ENCODE measurements at places on chromosomes 4 and X.

DNA sequence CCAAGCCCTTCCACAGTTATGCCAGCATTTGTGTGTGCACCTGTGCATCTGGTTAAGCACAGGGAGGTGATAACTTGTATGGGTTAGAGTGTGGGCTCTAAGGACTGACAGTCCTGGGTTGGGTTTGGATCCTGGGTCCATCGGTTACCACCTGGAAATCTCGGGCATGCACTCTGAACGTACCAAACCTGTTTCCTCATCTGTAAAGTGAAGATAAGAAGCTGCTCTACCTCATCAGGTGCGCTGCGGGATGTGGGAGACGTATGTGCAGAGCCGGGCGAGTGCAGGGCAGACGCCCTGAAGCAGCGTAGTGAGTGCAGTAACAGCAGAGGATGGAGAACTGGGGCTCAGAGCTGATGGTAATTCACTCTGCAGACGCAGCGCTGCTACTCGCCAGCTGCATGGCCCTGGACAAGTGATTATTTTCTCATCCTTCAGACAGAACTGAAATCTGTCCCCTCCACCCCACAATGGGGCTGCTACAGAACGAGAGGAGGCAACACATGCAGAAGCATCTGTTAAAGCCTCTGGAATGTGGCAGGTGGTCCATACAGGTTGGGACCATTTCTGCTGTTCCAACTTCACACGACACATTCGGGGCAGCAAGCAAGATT lies 64.4 kb downstream of the HADH start:
- DNase-seq: no peak

- DNase-seq: no peak
Measured at GRCh38 chr4:3686753-3687152, 79.4 kb upstream of the ADRA2C start.

- DNase-seq: no peak
Measured at GRCh38 chrX:155715141-155715540, 102.4 kb upstream of the TMLHE start.

DNA sequence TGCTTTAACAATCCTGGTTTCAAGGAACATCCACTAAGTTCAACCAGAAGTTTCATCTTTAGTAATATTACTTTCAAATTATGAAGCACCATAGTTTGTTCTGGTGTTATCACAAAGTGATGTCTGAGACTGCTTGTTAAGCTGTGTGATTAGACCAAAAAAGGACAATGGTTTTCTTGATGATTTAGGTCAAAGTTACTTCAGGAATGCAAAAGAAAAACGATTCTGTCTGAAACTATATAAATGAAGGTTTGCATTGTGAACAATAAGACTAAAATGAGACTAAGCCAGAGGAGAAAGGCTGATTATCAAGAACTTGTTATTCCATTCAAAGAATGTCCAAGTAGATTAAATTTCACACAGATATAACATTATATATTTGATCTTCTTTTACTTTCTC lies 122.4 kb upstream of the ETNPPL start:
- no peak for DNase-seq

DNA sequence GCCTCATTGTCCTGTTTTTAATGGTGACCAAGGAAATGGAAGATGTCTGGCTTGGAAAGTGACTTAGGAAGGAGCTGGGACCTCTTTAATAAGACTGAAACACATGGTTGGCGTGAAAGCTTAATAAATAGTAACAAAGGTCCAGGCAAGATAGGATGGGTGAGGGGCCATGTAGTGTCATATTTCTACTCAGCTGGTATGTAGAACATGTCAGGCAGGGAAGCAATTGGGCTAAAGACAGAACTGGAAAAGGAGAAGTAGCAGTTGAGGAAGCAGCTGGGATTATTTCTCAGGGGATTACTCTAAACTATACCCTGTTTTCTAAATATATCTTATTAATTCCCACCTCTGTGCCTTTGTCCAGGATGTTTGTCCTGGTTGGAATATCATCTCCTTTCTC lies 18.6 kb downstream of the ITGB1BP2 start:
- DNase-seq: no peak

GRCh38 chr4:89303177-89303576 lies 4.4 kb downstream of the GPRIN3 start:
- no peak for DNase-seq

GRCh38 chr4:113559947-113560346 lies 201.6 kb downstream of the CAMK2D start:
- no peak for DNase-seq

- no peak for DNase-seq
Measured at GRCh38 chrX:68396953-68397352, 36.3 kb downstream of the OPHN1 start.

DNA sequence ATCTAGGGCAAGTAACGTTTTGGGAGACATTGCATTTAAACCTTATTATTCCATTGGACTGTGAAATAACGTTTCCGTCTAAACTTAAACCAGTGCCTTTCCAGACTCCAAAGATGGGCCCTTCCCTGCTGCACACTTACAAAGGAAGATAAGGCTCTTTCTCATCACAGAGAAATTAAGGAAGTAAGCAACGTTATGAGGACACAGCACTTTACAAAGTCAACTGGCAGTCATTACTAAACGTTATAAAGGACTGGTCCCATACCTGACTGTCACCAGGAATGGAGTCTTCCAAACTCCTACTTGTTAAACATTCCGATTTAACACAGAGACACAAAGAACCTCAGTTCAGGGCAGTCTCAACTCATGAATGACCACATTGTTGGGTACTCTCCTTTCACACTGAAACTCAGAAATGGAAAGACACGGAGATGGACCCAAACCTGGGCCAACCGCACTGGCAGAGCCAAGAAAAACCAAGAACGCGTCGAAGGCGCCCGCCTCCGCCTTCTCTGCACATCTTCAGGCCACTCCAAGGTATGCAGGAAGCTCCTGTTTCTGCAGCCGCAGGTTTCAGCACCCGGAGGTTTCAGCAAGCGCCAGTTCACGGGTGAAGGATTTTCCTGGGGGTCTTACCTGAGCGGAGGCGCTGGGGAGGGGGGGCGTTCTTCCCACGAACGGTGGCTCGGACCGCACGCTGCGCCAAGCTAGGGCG lies 670 bp downstream of the PAPSS1 start:
- DNase-seq: no peak

DNA sequence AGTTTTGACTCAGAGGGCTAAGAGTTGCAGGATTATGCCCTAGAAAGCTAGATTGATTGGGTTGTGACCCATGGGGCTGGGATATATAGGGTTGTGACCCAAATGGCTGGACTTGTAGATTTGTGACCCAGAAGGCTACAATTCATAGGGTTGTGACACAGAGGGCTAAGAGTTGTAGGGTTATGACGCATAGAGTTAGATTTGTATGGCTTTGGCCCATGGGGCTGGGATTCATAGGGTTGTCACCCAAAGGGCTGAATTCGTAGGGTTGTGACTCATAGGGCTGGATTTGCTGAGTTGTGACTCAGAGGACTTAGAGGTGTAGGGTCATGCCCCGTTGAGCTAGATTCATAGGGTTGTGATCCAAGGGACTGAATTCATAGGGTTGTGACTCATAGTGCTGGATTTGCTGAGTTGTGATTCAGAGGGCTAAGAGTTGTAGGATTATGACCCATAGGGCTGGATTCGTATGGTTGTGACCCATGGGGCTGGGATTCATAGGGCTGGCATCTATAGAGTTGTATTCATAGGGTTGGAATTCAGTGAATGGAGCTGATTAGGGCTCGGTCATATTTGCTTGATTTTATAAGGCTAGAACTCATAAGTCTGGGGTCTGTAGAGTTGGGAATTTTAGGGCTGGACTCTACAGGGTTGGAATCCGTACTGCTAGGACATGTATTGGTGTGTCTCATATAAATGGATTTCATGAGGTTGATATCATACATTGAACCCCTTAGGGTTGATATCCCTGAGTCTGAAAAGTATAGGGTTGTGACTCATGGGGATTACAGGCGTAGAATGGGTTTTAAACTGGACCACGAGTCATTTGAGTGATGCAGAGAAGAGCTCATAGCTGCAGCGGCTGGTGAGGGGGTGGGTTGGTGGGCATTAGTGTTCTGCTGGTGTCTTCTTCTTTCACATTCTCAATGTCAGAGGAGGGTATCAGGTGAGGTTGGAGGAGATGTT lies 125.7 kb downstream of the CRLF2 start:
- DNase-seq: no peak

- DNase-seq: no peak
Measured at GRCh38 chr4:174397366-174398155, 113.8 kb downstream of the CEP44 start.

GRCh38 chr4:165288226-165288625 lies 39.2 kb upstream of the MSMO1 start:
- DNase-seq: no peak

DNA sequence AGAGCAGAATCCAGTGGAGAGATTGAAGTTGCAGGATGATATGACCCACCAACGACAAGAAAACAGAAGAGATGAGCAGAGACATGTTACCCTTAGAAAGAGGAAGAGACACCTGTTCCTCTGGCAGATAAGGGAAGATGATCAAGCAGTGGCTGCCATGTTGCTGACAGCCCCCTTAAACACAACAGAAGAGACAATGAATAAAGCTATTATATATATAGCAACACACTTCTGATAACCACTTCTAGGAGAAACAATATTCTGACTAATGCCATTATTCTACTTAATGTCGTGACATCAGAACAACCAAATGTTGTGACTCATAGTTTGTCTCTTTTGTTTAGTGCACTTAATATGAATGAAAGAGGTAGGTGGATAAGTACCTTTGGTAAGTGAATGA lies 44.9 kb downstream of the SH3RF1 start:
- no peak for DNase-seq

DNA sequence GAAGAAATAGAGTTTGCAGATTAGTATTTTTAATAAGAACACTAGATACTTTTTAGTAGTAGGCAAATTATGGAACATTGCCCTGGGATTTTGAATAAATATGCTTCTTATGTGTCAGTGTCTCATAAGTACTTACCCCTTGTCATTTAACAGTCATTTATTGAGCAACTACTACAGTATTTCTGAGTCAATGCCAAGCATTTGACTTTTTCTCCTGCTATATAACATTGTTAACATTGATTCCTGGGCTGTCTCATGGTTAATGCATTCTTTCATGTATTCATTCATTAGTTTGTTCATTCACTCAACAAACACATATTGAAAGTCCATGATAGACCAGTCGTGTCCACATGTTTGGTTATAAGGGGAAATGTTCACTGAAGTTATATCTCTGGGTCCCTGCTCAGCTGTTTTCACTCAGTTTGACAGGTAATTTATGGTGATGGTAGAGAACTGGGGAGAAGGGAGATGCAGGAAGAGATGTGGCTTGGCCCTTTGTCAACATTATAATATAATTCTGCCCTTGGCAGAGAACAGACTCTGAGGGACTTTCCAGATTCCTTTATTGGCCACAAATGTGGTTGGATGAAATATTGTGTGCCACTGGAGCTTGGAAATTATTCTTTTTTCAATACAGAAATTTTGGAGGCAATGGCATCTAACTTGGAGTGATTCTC lies 49.8 kb downstream of the OSTC start:
- no peak for DNase-seq

DNA sequence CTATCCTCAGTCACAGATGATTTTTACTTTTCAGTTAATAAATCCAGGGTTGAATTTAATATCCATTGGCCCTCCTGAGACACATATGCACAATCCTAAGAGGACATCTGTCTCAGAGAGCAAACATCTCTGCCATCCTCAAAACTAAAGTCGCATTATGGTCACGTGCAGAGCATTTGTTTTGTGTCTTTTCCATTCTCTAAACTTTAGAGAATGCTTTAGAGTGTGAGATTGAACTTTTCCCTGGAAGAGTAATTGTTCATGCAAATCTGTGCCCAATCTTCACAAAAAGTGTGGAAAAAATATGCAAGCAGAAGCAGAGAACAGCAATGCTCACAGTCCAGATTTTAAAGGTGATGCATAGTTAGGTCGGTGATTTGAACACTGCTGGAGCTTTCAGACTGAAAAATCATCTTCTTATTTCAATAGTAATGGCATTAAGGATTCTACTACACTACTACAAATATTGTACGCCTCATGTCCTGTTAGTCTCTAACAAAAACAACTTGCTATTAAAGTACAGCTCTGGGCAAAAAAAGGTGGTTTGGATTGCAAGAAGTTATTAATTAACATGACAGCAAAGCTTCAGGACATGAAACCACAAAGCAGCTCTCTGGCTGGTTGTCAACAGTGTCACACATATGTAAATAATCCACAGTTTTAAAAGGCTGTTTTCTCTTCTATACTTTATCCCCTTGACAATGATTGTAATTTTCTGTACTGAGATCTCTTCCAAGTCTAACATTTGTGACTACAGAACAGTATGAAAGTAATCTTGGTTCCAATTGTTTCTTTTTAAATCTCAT lies 19.9 kb downstream of the DCHS2 start:
- DNase-seq: no peak

DNA sequence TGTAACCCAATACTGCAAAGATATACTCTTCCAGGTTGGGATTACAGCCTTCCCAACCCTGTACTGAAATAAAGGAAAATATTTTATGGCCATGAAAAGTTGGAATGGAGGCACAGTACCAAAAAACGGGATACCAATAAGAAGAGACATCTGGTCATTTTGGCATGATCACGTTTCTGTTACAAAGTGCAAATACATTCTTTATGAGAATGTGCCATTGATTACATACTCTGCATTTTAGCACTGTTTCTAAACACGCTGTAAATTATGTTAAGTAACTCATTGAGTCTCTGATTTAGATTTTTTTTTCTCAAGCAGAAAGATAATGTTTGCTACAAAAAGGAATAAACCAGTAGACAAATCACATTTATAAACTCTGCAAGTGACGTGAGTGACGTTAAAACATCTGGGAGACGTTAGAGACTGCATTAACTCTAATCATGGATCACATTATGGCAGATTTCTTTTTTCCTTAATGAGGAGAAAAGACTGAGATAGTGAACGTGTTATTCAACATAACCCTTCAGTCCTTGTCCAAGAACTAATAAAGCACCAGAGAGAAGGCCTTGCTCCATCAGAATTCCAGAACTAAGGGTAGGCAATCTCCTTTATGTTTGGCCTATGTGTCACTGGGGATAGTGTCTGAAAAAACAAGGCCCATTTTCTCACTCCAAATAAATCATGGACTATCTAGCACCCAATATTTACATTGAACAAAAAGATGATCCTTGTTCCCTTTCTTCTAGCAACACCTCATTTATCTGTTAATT lies 31.0 kb downstream of the UNC5C start:
- DNase-seq: no peak

- DNase-seq: no peak
Measured at GRCh38 chr4:56681158-56681852, at the start of gene HOPX. TSS of gene HOPX (minus strand) at chr4:56681296. CDS start at chr4:56657816, 23,480 bp downstream.

GRCh38 chr4:89797117-89797516 lies 39.8 kb downstream of the SNCA start:
- DNase-seq: no peak

- no peak for DNase-seq
Measured at GRCh38 chr4:6905516-6906445, 3.8 kb upstream of the TBC1D14 start.

GRCh38 chrX:130676861-130677260 lies 226.1 kb downstream of the ENOX2 start:
- DNase-seq: no peak

DNA sequence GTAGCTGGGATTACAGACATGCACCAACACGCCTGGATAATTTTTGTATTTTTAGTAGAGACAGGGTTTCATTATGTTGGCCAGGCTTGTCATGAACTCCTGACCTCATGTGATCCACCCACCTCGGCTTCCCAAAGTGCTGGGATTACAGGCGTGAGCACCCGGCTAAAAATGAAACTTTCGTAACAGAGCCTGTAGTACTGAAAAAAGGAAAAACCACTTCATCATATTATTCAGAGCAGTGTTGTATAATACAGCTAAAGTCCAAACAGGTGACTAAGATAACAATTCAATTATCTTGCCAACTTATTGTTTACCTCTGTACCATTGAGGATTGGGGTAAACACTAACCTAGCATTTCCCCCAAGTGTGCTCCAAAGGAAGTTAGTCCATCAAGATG lies 43.9 kb upstream of the HPRT1 start:
- no peak for DNase-seq

All from NCI-H1417 treated with DMSO at 0.1 percent for 48 hours (cell line).